ENCODE measurements at places on chromosomes 5 and 9.

DNA sequence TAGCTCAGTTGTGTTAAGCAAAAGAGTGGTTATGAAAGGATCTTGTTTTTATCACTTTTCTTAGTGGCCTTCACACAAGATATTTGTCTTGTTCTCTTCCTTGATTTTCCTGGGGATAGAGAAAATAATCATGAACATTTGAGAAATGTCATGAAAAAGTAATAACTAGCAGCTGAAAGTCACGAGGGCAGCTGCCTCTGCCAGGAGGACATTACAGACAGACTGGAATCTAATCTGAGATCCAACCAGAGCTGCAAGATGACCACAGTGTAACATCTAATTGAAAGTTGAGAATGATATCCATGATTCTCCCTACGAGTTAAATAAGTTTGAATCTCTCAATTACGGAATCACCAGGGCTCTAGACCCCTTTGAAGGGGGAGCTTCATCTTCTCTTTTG is 274.9 kb downstream of the ARHGAP26 start:
- no peak for DNase-seq

DNA sequence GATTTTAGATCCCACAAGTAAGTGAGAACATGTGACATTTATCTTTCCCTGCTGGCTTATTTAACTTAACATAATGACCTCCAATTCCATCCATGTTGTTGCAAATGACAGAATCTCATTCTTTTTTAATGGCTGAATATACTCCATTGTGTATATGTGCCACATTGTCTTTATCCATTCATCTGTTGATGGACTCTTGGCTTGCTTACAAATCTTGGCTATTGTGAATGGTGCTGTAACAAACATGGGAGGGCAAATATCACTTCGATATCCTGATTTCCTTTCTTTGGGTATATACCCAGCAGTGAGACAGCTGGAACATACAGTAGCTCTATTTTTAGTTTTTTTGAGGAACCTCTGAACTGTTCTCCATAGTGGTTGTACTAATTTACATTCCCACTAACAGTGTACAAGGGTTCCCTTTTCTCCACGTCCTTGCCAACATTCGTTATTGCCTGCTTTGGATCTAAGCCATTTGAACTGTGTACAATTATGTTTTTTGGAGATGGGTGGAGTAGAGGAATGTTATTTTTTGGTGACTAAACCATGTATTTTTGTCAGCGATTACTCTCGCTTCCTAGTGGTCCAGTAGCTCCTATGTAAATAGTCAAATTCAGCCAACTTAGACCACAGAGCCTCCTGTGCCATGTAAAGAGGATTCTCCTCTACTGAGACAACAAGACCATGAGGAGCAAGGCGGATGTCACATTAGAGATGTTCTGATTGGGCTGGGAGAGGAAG is 60.6 kb downstream of the TNFSF15 start:
- no peak for DNase-seq

DNA sequence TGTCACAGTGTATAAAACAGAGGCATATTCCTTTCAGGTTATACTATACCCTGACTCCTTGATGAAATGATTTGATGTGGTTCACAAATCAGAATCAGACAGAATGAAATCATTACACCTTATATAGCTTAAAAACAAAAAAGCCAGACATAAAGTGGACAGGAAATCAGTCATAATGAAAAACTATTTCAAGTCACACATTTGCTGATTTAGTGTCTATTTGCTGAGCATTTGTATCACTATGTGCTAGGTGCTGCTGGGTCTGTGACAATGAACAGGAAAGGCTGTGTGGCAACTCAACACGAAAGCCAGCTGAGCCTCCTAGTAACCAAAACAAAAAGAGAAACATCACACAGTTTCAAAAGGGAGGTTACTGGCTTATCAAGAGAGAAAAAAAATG is 194.0 kb downstream of the EFNA5 start:
- no peak for DNase-seq

- DNase-seq = no peak
Measured at GRCh38 chr5:151264113-151264512, 11.1 kb downstream of the GM2A start.

- no peak for DNase-seq
Measured at GRCh38 chr5:176394881-176395675, 6.5 kb downstream of the HIGD2A start.

DNA sequence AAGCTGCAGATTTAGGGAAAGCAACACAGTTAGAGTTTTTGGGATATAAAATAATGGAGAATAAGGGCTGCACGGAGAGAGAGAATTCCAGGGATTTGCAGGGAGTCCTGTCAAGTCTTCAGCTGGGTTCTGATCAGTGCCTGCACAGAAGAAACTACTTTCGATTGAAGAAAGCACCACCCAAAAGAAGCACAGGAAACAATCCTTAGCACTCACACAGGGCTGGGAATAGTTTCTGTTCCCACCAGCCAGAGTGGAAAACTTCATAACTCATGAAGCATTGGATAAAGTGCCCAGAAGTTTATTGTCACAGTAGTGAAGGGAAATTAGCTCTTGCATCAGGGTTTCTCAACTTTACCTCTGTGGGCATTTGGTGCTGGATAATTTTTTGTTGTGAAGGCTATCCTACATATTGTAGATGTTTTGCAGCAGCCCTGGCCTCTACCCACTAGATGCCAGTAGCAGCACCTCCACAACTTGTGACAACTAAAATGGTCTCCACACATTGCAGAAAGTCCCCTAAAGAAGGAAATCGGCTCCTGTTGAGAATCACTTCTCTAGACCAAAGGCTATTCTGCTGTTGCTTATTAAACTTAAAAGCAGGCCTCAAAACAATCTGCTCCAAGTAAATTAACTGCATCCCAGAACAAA is 71.0 kb upstream of the FAM120A start:
- no peak for DNase-seq
